ENCODE measurements at places on chromosomes 4 and X.
A peak's percentile ranks its signal among the peaks of the same experiment; 100 is the strongest.

DNA sequence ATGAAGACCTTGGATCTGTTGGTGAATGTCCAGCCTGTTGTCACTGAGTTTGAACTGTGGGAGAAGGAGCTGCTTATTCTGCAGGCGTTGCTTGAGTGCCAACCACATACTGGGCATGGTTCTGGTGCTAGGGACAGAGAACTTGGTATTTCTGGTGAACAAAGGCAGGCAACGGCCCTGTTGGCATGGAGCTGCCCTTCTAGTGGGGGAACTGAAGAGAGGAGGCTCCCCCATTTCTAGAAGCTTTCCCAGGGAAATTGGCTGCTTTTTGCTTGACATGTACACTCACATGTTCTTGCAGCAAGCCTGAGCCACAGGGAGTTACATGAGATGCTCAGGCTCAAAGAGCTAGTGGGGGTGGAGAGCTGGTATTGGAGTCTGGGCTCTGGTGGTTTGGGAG lies 8.9 kb upstream of the CD38 start:
- no peak for DNase-seq

GRCh38 chr4:13893211-13893610 lies 265.7 kb upstream of the BOD1L1 start:
- no peak for DNase-seq

- DNase-seq, result no peak
These were observed 3.1 kb upstream of the MSMO1 start for GRCh38 chr4:165324236-165324917.

DNA sequence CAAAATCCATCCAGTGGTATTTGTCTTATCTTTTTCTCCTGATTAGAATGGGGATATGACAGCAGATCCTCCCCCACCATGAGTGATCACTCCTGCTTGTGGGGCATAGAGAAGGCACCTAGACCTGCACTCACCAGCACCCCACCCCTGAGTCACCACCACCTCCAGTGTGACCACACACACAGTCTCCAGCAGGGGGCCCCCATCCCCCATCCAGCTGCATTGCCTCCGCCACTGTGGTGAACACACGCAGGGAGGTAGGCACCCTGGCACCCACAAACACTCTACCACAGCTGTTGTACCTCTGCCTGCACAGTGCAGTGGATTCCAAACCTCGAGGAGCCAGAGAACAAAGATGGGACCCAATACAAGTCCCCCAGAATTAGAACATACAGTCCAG lies 9.0 kb upstream of the MAGEA8 start:
- DNase-seq, result peak; percentile 6

- no peak for DNase-seq
These were observed 1150.6 kb downstream of the FAT4 start for GRCh38 chr4:126465341-126465740.

DNA sequence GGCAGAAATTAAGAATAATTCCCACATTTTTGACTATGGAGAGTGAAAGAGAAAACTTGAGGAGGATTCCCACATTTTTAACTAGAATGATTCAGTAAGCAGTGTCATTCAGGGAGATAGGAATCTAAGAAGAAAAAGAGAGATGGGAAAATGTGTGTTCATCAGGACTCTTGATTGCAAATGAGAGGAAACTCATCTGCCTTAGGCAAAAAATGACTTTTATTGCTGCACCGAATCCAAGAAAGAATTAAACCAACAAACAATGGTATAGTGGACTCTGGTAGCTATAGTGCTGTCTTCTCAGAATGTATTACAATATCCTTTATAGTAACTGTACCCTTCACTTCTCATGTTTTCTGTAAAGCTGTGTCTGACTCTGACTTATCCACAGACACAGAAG lies 15.0 kb upstream of the TMEM144 start:
- no peak for DNase-seq

GRCh38 chr4:105558277-105558676 lies 5.9 kb downstream of the ARHGEF38 start:
- DNase-seq, result no peak

DNA sequence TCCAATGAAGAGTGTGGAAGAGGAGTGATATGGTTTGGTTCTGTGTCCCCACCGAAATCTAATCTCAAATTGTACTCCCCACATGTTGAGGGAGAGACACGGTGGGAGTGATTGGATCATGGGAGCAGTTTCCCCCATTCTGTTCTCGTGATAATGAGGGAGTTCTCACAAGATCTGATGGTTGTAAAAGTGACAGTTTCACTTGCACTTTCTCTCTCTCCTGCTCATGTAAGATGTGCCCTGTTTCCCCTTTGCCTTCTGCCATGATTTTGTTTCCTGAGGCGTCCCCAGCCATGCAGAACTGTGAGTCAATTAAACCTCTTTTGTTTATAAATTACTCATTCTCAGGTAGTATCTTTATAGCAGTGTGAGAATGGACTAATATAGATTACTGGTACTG lies 39.6 kb downstream of the FAM47C start:
- DNase-seq, result no peak

DNA sequence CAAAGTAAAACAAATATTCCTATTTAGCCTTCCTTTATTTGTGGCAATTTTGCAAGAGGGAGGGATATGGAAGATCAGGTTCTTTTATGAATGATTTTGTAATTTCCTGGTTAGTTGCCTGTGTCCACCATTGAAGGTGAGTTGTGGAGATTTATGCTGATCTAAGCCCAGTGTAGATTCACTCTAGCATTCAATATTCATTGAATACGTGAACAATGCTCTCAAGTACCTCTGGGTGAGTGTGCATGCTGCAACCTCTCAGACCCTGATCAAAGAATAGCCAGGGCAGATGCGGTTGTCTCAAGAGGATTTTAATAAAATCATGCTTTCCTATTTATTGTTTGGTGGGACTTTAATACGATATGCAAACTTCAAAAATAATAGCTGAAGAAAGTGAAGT lies 628.4 kb downstream of the SPRY1 start:
- no peak for DNase-seq

GRCh38 chr4:180636696-180637404 lies 1606.4 kb upstream of the TENM3 start:
- no peak for DNase-seq

DNA sequence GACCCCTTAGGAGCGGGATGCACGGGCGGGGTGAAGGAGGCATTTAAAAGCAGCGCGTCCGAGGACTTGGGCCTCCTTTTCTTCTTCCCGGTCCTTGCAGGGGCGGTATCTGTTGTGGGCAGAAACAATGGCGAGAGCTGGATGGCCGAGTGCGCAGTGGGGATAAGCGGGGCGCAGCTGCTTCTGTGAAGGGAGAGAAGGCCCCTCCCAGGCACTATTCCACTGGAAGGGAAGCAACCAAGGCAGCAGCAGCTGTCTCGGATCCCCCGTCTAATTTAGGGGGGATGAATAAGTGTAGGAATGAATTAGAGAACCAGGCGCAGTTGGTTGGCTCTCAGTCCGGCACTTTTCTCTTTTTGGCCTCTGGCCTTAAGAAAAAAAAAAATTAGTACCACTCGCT lies 995 bp downstream of the SMARCA5 start:
- peak; percentile 52 for DNase-seq

GRCh38 chr4:103204111-103204510 lies 6.0 kb upstream of the CENPE start:
- DNase-seq, result peak; percentile 22

- DNase-seq, result no peak
These were observed 45.5 kb upstream of the LCORL start for GRCh38 chr4:18067031-18067430.

DNA sequence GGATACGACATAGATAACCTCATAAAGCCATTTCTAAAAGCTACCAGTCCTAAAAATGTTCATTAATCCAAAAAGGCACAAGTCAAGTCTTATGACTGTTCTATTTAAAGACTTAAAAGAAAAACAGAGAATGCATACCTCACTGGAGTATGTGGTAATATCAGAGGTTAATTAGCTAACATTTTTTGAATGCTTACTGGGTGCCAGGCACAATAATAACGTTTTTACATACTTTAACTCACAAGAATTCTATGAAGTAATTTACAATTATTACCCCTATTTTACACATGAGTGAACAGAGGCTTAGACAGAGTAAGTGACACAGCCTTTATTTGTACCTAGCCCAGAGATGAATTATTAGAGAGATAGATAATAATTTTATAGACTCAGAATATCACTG lies 207.5 kb downstream of the PDGFC start:
- DNase-seq, result no peak

GRCh38 chr4:175530655-175531054 lies 281.4 kb downstream of the GPM6A start:
- no peak for DNase-seq

- DNase-seq, result no peak
These were observed 2.4 kb upstream of the C4orf50 start for GRCh38 chr4:6020613-6021012.

DNA sequence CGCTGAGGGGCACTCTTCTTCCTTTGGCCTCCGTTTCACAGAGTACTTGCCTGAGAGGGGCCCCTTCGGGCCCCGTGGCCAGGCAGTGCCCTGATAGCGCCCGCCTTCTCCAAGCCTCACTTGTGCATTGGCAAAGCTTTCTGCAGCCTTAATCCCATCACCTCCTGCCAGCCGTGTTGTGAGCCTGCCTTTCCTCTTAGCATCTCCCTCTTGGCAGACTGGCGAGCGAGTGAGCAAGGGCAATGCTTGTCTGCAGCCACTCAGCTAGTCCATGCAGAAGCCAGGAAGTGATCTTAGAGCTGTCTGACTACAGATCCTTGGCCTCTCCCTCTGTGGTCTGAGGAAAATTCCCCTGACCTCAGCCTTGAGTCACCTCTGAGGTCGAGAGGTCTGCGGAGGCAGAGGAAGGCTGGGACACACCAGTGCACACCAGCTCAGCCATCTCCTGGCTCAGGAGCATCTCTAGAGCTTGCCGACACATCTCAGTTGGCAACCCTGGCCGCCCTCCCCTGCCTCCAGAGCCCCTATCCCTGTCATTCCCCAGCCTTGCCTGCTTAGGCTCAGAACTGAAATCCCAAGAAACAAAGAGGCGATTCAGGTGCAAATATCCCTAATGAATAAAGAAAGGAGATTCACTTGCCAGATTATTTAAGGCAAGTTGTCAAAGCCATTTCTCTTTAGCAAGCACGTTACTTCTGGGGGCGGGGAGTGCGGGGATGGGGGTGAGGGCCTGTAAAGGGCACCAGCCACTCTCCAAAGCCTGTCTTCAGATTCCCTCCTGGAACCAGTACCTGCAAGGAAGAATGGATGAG lies 143.5 kb upstream of the MAMLD1 start:
- peak; percentile 76 for DNase-seq

- DNase-seq, result no peak
These were observed 45.5 kb upstream of the STK26 start for GRCh38 chrX:131977619-131978018.

DNA sequence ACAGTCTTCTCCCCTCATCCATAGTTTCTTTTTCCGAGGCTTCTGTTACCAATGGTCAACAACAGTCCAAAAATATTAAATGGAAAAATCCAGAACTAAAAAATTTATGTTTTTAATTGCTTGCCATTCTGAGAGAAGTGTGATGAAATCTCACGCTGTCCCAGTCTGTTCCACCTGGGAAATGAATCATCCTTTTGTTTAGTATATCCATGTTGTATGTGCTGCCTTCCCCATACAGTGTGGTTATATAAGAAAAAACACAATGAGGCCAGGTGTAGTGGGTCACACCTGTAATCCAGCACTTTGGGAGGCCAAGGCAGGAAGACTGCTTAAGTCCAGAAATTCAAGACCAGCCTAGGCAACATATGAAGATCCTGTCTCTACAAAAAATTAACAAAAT lies 161.6 kb downstream of the CHIC2 start:
- no peak for DNase-seq

GRCh38 chrX:1105671-1106419 lies 106.6 kb downstream of the CRLF2 start:
- no peak for DNase-seq

GRCh38 chrX:1466232-1466661 lies 13.5 kb upstream of the ASMTL start:
- DNase-seq, result no peak

DNA sequence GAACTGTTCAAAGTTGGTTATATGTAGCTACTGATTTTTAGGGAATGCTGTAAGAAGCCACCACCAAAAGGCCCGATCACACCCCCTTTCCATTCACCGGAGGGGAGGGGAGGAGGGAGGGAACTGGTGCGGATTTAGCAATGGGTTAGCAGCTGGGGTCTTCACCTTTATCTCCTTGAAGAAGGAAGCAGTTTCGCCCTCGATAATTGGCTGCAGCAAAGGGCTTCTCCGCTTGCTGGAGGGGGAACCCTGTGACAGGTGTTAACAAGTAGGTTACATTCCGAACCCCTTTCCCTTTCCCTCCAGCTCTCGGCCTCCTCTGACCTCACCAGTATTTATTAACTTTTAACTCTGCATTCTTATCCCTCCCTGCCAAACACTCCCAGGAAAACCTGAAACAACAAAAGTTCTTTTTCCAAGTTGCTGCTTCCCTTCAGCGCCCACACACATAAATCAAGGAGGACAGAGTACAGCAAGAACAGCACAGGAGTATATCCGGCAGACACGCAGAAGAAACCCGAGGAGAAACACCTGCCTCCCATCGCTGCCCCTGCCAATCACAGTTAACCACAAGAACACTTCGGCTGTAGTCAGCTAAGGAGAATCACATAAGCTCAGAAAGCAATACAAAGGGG lies 39.8 kb upstream of the NAP1L5 start:
- DNase-seq, result peak; percentile 70

- DNase-seq, result no peak
These were observed 66.9 kb upstream of the C4orf50 start for GRCh38 chr4:6085028-6085690.

DNA sequence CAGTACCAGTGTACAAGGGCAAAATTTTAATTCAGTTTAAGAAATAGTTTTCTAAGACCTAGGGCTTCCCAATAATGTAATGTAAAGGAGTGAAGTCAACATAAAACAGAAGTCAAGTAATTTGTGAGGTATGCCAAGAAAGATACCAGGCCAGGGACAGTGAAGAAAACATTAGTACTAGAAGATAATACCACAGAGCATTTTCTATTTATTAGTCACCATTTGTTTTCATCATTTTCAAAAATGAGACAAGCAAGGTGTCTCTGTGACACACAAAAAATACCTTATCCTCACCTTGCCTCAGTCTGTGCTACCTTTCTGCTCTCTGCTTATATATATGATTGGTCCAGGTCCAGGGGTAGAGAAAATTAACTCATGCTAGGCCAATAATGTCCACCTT lies 46.8 kb downstream of the VEGFC start:
- DNase-seq, result no peak

GRCh38 chr4:90419124-90419711 lies 292.0 kb downstream of the CCSER1 start:
- DNase-seq, result peak; percentile 60

- no peak for DNase-seq
These were observed 45.5 kb downstream of the ETNPPL start for GRCh38 chr4:108717386-108717785.

DNA sequence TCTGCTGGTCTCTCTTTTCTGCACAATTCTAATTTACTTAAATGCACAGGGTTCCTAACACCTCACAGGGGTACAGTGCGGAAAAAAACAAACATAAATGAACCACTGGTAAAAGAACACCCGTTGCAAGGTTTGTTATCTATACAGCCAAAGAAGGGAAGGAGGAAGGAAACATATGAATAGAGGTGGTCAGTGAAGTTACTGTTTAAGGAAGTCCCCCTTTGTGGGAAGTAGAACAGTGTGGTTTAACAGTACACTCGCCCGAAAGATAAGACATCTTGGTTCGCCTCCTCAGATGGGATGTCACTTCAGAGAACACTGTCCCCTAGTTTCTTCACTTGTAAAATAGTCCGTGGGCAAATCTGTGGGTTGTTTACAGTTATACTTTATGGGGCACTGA lies 57.5 kb downstream of the TEC start:
- no peak for DNase-seq

GRCh38 chrX:39998636-39999406 lies 98.9 kb downstream of the BCOR start:
- DNase-seq, result no peak

All from ACHN (cell line).